ENCODE measurements at places on chromosomes 16 and 17. TPM values are rescaled to one million over a fixed set of nuclear protein-coding genes. Genes with fewer than 3 reads are reported as not detected.

The CMTM1 gene
- 16.6 TPM for total RNA-seq

The NPLOC4 gene
- 84.6 TPM for total RNA-seq

The TSEN54 gene
- total RNA-seq = 60.5 TPM

- no peak overlapping the region for H3K27ac ChIP-seq
- H3K4me3 ChIP-seq = no peak overlapping the region
- DNase-seq = no peak
- H3K4me1 ChIP-seq = no peaks in the 10 kb centered on the region
- no peaks in the 10 kb centered on the region for H3K27me3 ChIP-seq
These were observed 24.0 kb upstream of the SSTR5 start for GRCh38 chr16:1048442-1049112.

DNA sequence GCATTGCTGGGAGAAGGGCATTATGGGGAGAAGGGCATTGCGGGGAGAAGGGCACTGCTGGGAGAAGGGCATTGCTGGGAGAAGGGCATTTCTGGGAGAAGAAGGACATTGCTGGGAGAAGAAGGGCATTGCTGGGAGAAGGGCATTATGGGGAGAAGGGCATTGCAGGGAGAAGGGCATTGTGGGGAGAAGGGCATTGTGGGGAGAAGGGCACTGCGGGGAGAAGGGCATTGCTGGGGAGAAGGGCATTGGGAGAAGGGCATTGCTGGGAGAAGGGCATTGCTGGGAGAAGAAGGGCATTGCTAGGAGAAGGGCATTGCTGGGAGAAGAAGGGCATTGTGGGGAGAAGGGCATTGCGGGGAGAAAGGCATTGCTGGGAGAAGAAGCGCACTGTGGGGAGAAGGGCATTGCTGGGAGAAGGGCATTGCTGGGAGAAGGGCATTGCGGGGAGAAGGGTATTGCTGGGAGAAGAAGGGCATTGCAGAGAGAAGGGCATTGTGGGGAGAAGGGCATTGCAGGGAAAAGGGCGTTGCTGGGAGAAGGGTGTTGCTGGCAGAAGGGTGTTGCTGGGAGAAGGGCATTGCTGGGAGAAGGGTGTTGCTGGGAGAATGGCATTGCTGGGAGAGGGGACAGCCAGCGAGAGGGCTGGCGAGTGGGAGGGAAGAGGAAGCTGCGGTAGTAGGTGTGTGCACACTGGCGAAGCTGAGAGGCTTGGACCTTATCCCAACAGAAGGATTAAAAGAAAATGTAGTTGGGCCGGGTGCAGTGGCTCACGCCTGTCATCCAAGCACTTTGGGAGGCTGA, 4.6 kb upstream of the PYDC1 start:
- peaks cover 6% of the 10 kb centered on the region for H3K4me1 ChIP-seq
- no peak overlapping the region for H3K4me3 ChIP-seq

- peak; percentile 78 for DNase-seq
- peak overlapping the region; percentile 83 for H3K4me3 ChIP-seq
- H3K36me3 ChIP-seq = peaks cover 39% of the 10 kb centered on the region
- peak overlapping the region; percentile 66 for H3K27ac ChIP-seq
- H3K4me1 ChIP-seq = peaks cover 68% of the 10 kb centered on the region
- peaks cover 11% of the 10 kb centered on the region for H3K27me3 ChIP-seq
These were observed 660 bp upstream of the PRRT2 start for GRCh38 chr16:29811170-29811895.

- H3K27me3 ChIP-seq = no peaks in the 10 kb centered on the region
- no peak overlapping the region for H3K4me3 ChIP-seq
- H3K27ac ChIP-seq = no peak overlapping the region
- no peaks in the 10 kb centered on the region for H3K4me1 ChIP-seq
- no peaks in the 10 kb centered on the region for H3K36me3 ChIP-seq
These were observed 411.0 kb downstream of the CPPED1 start for GRCh38 chr16:12392585-12393091.
